ENCODE measurements at places on chromosomes 3 and 15. TPM values are rescaled to one million over a fixed set of nuclear protein-coding genes. Genes with fewer than 3 reads are reported as not detected.

The TMEM43 gene
- total RNA-seq, result 103 TPM

The ASB14 gene
- 3.4 TPM for total RNA-seq

DNA sequence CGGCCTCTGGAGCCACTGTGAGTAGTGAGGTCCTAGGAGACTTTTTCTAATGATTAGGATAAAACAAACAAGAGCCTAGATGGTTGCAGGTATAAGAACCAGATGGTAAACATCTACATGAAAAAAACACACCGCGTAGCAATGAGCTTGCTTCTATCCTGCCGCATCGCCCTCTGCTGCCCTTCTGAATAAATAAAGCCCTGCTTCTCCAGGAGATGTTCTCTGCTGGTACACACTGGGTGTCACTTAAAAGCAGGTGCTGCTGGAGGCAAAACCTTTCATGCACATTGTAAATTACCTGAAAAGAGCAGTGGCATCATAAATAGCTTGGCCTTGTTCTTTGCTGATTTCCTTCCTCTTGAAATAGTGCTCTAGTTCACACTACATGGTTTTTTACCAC is 164.4 kb upstream of the TOPAZ1 start:
- peak; percentile 12 for DNase-seq

The CALML4 gene
- 4.3 TPM for total RNA-seq

DNA sequence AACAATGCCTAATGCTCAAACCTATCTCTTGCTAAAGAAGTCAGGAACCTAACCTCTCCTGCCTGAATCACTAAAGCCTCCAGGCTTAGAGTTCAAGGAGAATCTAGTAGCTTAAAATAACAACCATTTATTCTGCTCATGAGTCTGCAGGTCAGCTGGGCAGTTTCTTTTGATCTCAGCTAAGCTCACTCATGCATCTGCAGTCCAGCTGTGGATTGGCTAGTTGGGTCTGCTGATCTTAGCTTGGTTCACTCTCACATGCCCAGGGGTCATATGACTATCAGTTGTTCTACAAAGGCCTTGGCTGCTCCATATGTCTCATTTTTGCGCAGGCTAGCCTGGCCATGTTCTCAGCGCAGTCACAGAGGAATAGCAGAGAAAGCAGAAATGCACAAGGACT is 109.2 kb upstream of the STT3B start:
- peak; percentile 61 for DNase-seq

GRCh38 chr3:46495901-46496456 is 1.8 kb upstream of the RTP3 start:
- no peak for DNase-seq

DNA sequence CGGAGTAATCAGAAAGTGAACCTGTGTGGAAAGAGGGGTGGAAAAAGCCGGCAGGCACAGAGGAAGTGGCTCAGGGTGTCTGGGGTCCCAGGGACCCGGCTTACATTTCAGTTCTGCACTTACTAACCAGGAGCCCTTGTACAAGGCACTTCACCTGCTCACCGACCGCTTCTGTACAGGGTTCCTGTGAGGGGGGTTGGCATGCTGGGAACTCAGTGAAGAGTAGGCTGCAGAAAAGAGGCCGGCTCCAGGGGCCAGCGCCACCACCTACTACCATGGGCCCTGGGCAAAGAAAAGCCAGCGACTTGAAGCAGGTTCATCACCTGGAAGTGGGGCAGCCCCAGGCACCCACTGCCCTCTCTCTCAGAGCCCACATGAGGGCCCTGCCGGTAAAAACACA is 6.2 kb downstream of the STIMATE start:
- no peak for DNase-seq

The IQSEC1 gene
- total RNA-seq, result 60.2 TPM

GRCh38 chr3:27847697-27848096 is 125.6 kb upstream of the EOMES start:
- DNase-seq, result no peak
